ENCODE measurements at places on chromosomes 2 and 18.

GRCh38 chr18:41576643-41577042 is 378.4 kb upstream of the PIK3C3 start:
- DNase-seq = no peak

DNA sequence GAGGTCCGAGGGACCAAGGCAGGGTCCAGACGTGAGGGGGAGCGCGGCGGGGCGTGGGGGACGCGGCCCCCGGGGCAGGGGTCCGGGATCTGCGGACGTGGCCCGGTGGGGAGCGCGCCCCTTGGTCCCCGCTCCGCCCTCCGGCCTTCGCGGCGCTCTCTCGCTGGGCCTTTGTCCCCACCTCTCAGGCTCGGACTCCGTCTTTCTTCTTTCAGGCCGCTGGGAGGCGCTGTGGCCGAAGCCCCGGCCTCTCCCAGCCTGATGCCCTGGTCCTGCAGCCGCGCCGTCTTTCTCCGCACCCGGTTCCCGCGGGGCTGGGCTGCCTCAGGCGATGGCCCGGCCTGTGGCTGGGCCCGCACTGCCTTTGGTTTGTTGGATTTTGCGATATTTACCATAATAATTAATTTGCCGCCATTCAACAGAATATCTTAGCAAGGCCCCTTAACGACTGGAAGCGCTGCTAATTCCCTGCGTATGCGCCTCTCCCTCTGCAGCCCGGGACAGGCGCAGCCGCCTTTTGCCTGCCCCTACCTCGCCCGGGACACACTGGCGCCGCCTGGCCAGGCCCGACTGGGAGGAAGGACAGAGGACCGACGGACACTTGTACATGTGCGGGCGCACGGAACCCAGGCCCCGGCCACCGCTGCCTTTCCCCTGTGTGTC is 10.8 kb downstream of the SIX3 start:
- no peak for DNase-seq

DNA sequence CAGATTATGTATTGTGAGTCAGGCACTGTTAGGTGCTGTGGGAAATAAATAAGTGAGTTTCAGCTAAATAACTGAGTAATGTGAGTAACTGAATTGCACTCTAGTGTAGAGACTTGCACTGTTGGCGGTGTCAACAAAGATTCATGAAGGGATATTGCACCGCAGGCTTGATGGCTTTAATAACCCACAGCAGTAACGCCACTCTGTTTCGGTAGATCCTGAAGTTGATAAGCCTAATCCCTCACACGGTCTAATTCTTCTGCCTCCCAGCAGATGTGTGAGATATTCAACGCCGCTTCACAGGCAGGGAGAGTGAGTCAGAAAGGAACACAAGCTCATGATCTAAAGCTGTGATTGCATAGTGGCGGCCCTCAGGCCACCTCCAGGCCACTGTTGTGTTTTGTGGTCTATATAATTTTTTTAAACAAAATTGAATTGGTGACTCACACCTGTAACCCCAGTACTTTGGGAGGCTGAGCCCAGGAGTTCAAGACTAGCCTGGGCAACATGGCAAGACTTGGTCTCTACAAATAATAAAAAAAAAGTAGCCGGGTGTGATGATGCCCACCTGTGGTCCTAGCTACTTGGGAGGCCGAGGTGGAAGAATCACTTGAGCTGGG is 94.3 kb downstream of the LIPG start:
- DNase-seq = peak; percentile 64

GRCh38 chr2:8729939-8730338 is 48.1 kb downstream of the ID2 start:
- DNase-seq = no peak

- no peak for DNase-seq
These were observed 802 bp upstream of the SAP130 start for GRCh38 chr2:128028668-128029054.

- no peak for DNase-seq
These were observed 71.3 kb upstream of the TEX51 start for GRCh38 chr2:126827371-126827770.

DNA sequence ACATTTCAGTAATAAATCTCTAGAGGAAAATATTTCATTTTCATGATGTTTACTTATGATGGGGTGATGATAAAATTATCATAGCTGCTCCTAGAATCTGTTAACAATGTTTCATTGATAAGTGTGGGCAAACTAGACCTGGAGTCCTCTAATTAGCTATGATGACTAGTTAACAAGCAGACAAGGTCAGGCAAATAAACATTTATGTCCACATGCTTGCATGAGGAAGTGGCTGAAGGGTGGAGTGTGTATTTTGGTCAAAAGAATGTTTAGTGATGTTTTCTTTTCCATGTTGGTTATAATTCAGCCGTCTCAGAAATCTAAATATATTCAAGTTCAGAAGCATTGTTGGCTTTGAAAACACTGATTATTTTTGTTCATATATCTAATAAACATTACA is 99.9 kb upstream of the FN1 start:
- DNase-seq = no peak

DNA sequence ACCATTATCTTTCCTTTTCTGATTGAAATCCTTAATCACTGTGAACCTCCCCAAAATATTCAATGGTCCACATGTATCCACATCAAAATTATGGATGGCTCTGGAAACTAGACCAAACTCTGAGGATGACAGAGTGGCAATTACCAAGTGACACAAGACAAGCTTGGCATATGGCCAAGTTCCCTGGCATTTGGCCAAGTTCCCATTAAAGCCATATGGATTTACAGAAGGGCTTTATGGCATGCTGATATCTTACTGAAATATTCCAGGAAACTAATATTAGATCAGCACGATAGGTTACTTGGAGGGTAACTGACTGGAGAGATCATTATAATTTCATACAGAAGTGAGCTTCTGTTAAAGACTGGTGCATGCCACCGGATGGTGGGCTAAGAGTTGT is 21.9 kb upstream of the CERS6 start:
- DNase-seq = no peak

DNA sequence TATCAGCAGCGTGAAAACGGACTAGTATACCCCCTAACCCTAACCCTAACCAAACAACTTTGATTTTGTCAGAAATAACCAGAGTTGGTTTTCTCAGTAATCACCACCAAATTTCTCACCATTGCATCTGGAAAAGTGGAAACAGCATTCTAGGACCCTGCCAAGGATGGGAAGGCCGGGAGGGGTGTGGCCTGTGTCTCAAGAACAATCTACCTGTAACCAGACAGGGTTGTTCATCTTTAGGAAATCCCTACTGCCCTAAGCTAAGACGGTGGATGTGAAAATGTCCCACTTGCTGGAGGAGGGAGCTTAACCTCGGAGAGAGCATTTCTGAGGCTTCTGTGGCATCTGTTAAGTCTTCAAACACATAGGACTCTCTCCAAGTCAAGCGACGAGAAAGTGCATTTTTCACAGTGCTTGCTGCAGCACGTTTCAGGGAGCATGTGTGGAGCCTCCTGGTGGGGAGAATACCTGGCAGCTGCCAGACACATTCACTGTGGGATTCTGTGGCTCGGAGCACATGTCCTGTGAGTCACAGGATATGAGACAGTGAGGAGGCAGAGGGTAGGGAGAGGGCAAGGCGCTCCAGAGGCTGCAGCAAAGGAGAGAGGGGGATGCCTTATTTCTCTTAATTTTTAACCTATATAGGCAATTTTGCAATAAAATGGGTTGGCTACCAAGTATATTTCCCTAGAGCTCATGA is 207.5 kb downstream of the SPP2 start:
- peak; percentile 93 for DNase-seq

GRCh38 chr18:48200631-48201336 is 208.4 kb downstream of the ZBTB7C start:
- no peak for DNase-seq

DNA sequence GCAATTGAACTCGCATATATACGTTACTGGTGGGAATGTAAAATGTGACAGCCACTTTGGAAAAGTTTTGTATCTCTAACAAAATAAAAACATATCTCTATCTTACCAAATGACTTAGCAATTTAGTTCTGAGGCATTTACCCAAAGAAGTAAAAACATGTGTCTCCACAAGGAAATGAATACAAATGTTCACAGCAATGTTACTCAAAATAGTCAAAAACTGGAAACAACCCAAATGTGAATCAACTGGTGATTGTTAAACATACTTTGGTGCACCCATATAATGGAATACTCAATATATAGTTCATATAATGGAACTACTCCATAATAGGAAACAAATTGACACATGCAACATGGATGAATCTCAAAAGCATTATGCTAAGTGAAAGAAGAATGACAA is 70.4 kb upstream of the DNER start:
- DNase-seq = no peak

DNA sequence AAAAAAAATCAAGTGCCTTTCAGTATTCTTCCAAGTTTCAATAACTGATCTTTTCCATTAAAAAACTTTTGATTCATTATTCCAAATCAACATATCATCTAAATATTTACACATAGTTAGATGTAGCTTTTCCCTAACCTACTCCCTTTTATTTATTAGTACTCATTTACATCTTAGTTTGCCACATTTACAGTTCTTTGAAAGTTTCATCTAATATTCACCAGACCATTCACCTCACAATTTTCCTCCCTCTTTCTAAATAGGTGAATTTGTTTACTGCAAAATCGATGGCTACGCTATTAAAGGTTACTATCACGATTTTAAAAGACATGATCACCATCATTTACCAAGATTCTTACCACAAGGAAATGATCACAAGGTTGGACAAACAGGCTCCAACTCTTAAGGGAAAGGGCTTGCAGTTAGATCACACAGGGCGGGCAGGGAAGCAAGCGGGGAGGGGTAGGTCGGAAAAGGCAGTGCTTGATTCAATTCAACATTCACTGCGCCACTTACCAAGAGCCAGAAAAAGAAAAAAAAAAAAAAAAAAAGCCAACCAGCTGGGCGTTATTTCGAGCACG is 654 bp upstream of the MARCHF7 start:
- no peak for DNase-seq

- DNase-seq = no peak
These were observed 1.9 kb upstream of the ITGB6 start for GRCh38 chr2:160201849-160202539.

DNA sequence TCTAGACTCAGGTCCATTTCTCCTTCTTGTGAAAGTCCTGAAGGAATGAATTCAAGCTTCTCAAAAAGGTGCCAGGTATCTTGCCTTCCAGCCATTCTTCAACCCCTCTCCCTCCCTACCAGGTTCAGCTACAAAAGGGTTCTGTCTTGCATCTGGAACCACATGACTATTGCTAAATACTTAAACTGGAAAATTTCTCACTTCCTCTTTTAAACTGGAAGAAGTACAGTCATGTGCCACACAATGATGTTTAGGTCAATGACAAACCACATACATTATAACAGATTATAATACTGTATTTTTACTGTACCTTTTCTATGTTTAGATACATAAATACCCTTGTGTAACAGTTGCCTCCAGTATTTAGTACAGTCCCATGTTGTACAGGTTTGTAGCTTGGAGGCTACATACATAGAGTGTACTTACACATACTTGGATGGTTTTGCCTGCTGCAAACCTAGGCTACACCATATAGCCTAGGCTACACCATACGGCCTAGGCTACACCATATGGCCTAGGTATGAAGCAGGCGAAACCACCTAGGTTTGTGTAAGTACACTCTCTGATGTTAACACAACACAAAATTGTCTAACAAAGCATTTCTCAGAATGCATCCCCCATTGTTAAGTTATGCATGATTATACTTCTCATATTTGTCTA is 142.0 kb upstream of the DNMT3A start:
- no peak for DNase-seq

GRCh38 chr2:72126186-72127100 is 21.2 kb downstream of the CYP26B1 start:
- DNase-seq = no peak

DNA sequence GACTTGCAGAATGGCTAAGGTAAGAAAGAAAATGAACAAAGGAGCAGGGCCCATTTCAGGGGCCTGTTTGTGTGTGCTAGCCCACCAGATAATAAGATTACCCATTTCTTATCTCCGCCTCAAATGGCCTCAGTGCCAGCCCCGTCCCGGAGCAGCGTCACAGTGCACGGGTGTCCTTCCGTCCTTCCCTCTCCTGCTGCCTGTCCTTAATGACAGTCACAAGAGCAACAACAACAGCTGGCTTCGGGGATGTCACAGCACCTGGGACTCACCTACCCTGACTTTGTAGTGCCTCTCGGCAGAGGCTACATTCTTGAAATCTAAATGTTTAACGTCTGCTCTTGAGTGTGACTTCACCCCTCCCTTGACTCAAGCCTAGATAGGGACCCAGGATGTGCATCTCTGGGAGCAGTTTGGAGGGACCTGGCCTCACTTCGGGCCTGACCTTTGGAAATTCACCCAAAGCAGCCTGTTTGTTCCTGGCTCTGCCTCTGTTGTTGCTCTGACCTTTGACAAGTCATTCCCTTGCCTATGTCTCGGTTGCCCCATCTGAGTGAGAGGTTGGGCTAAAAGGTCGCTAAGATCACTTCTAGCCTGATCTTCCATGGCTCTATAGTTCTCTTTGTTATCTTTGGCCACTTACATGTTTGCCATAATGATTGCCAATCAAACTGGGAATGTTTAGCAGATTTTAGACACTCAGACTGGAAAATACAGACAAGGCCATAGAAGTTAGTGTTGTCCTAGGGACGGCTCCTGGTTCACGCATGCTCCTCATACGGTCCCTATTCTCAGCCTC is 122.5 kb downstream of the KLHL29 start:
- no peak for DNase-seq

GRCh38 chr2:47277187-47277586 is 122.1 kb upstream of the STPG4 start:
- DNase-seq = no peak

GRCh38 chr2:150963336-150963735 is 298.3 kb downstream of the RBM43 start:
- no peak for DNase-seq

GRCh38 chr2:94984964-94985575 is 40.4 kb upstream of the MAL start:
- no peak for DNase-seq

GRCh38 chr18:56202678-56203077 is 435.7 kb downstream of the TXNL1 start:
- DNase-seq = no peak

GRCh38 chr2:146979746-146980145 is 865.1 kb upstream of the ACVR2A start:
- no peak for DNase-seq

DNA sequence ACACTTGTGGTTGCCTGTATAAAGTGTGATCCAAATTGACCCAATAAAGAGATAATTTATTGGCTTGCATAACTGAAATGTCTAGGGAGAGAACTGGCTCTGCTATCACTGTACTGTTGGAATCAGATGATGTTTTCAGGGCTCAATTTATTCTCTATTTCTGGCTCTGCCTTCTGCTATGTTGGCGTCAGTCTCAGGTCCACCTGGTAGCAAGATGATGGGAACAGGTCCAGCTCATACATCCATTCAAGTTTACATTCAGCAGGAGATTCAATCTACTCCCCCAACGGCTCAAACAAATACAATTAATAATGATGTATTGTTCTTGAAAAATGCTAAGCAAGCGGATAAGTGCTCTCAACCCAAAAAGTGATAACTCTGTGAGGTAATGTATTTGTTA is 297.7 kb upstream of the SYT4 start:
- DNase-seq = no peak

GRCh38 chr2:133814890-133815289 is 246.6 kb upstream of the NCKAP5 start:
- DNase-seq = no peak

GRCh38 chr2:197307933-197308521 is 2.6 kb downstream of the ANKRD44 start:
- DNase-seq = no peak
